ENCODE measurements at places on chromosomes 12 and 14.

DNA sequence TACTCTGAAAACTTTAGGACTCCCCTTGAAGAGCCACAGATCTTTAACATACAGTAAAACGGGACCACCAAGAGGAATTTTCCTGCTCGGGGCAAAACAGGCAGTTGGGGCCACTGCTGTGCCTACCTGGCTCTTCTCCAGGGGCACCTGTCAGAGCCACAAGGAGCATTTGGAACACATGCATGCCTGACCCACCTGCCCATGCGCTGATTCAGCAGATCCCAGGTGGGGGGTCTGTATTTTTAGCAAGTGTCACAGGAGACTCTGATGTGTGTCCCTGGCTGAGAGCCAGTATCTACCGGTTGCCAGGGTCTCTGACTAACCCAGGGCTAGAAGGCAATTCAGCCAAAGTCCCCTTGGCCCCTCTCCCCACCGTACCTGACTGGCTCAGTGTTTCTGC lies 6.5 kb downstream of the CTDSP2 start:
- DNase-seq, result no peak

DNA sequence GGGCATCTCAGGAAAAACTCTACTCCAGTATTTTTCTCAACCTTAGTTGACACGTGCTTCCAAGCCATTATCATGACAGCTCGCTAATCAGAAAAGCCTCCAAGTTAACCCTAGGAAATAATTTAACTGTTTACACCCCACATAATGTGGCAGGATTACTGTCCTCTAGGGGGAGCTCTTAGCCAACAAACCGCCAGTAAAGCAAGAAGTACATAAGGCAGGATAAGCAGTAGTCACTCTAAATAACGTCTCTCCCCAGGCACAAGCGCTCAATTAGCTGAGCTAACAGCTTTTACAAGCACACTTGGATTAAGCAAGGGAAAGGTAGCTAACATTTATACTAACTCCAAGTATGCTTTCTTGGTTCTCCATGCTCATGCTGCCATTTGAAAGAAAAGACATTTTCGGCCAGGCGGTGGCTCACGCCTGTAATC lies 22.8 kb downstream of the APOBEC1 start:
- no peak for DNase-seq

GRCh38 chr12:89673603-89674002 lies 35.0 kb downstream of the ATP2B1 start:
- DNase-seq, result no peak

DNA sequence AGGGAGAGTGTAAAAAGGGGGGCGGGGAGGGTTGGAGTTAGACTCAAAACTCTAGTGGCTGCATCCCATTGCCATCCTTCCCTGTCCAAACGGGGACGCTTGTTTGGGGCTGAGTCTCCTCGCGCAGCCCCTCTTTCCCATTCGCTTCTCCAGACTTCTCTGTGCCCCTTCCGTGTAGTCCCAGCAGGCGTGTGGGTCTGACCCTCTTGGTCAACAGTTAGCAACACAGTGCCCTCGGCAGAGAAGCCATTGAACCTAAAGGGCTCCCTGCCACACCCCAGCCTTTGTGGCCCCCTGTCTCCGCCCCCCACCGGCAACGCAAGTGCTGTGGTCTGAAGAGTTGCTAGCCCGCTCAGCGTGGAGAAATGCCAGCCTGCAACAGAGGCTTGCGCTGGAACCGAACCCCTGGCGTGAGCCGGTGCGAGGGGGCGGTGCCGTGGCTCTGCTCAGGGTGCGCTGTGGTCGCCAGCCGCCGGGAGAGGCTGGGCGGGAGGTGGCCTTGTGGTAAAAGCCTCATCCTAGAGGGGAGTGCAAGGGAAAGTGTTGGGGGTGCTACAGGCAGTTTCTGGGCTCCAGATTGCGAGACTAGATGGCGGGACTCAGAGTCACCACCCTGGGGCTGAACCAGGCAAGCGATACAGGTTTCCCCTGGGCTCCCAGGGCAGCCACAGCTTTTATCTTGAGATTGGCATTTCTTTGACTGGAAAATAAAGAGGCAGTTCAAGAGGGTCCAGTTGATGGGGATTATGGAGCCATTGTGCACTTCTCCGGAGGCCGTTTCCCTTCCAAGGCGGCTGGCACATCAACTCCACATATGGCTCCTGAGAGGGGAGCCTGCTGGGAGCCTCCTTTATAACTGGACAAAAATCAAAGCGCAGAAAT lies 2.1 kb downstream of the PLXNC1 start:
- DNase-seq, result peak; percentile 6

GRCh38 chr14:98877065-98877464 lies 394.9 kb downstream of the BCL11B start:
- DNase-seq, result no peak

DNA sequence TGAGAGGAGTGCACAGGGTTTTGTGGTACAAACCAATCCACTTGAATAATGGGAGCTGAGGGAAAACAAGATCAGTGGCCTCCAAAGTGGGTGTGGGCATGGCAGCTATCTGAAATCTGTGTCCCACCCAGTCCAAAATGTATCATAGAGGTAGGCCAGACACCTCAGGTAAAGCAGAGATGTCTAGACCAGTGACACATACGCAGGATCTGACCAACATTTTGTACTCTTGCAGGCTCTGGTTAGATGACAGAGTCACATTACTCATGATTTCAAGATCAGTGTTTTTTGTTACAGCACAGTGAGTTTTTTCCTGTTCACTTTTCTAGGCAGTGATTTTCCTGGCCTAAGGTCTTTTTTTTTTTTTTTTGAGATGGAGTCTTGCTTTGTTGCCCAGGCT lies 211.8 kb downstream of the PCNX1 start:
- no peak for DNase-seq

DNA sequence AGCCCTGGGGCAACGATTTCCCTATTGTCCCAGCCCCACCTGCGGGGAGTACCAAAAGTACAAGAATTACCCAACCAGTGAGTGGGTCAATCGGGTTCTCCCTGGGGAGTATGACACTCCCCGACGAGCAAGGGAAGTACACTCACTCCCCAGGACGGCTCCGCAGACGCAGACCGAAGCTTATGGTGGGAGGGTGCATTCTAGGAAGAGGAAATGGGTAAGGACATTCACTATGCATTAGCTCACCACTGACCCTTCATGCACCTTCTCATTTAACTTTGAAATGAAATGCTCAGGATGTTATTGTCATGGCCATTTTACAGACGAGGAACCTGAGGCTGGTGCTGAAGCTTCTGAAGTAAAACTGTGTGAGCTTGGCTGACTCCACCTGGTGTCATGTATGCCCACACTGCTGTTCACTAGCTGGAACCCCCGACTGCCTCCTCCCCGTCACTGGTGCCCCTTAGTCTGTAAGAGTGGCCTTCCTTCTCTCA lies 45.8 kb upstream of the TMED10 start:
- no peak for DNase-seq

- no peak for DNase-seq
These were observed 67.2 kb downstream of the NOS1 start for GRCh38 chr12:117294189-117294603.
